ENCODE measurements at places on chromosomes 7 and 10.

DNA sequence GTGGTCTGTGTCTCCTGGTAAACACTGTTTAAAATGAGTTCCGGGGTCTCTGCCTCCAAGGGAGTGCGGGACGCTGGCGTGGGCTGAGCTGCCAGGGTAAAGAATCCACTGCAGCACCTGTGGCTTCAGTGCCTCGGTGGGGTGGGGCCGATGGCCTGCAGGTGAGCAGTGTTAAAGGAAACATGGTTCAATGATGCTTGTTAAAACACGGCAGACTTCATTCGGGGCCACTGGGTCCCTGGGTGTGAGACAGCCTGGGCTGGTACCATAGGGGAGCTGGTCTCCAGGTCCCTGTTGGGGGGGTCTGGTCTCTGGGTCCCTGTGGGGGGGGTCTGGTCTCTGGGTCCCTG lies 24.9 kb upstream of the KNDC1 start:
- no peak for DNase-seq

DNA sequence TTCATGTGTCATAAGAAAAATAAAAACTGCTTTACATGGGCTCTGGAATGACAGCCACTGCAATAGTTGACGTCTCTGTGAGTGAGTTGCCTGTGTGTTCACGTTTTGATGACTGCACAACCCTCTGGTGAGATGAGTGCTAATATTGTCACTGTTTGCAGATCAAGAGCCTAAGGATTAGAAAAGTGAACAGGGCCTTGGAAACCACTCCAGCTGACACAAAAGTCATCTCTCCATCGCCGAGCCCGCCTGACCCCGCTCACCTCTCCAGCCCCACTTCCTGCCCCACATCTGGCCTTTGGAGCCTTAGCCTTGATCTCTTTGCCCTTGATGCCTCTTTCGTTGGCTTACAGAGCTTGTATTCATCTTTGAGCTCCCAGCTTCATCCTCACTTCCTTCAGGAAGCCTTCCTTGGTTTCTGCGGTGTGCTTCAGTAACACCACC lies 351.7 kb downstream of the TCERG1L start:
- DNase-seq: no peak

GRCh38 chr7:41445432-41445831 lies 257.5 kb downstream of the INHBA start:
- DNase-seq: no peak

DNA sequence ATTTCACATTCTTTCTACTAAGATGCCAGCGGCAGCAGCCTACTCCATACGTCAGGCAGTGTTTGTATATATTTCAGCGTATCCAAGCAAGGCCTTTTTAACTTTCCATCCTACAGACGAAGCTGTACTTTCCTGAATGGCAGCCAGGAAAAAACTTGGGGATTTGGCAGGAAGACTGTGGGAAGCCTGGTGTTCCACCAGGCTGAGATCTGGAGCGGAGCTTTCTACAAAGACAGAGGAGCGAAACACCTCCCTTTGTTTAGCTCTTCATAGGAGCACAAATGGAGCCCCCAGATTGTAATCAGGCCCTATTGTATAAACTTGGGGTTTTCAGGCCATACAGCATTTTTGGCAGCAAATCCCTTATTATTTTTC lies 143.8 kb downstream of the TES start:
- peak; percentile 78 for DNase-seq

- no peak for DNase-seq
Observed at GRCh38 chr10:131560706-131561355, 249.3 kb upstream of the TCERG1L start.

DNA sequence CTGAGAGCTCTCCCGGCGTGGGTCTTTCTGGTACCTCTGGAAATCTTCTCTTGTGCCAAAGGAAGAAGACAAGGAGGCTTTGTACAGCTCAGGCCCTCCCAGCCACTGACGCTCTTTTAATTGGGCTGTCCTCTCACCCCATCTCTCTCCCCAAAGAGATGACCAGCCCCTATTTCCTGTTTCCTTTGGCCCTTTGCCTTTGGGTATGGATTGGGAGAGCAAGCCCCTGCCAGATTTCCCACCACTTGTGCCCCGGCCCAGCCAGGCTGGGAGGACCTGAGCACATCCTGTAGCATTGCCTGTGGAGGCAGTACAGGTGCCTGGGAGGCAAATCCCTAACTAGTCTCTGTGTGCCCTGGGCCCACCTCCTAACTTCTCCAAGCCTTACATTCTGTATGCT lies 5.7 kb upstream of the PLAC9 start:
- DNase-seq: no peak

GRCh38 chr10:113362645-113363091 lies 190.2 kb upstream of the HABP2 start:
- peak; percentile 22 for DNase-seq

- no peak for DNase-seq
Observed at GRCh38 chr10:119245272-119245671, 37.9 kb downstream of the GRK5 start.

- DNase-seq: no peak
Observed at GRCh38 chr7:95365151-95365550, 31.0 kb downstream of the PON3 start.

DNA sequence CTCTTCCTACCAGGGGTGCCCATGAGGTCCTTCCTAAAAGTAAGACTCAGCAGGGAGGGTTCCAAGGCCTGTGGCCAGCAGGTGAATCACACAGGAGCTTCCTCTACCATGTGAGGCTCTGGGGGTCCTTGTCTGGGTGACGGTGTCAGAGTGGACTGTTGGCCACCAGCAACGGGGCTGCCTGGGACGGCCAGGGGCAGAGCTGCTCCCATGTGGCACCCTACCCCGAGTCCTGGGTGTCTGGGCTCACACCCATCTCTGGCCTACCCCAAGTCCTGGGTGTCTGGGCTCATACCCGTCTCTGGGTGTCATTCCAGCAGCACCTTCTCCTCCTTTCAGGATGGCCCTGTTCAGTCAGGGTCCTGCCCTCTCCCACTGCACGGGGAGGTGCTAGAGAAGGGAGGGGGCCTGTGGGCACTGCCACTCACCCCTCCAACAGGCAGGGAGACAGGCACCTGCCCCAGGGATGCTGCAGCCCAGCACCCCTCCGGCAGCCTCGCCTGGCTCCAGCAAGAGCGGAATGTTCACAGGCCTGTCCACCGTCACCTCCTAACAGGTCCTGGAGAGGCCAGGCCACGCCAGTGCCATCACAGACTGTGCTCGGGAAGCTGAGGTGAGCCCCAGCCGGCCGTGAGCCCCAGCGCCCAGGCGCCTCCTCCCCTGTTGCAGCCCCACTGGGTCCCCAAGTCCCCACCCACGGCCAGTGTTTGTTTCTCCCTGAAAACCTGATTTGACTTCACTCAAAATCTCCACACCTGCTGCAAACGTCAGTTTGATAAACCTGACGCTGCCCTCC lies 143.7 kb downstream of the PTPRN2 start:
- no peak for DNase-seq

DNA sequence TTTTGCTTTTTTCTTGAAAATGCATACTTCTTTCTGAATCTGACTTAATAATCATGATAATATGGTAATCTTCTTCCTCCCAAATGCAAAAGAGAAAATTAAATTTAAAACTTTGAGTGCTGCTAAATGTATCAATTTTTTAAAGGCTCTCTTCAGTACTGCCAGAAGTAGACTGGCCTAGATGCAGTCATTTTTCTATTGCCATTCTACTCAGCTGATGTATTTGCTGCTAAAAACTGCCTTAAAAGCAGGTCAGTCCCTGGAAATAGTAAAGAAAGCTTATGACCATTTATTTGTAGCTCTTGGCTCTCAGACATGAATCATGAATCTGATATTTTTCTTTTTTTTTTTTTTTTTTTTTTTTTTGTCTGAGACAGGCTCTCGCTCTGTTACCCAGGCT lies 28.5 kb downstream of the NAPEPLD start:
- no peak for DNase-seq

- no peak for DNase-seq
Observed at GRCh38 chr10:128625926-128626325, 499.7 kb upstream of the MKI67 start.

GRCh38 chr10:124341768-124342135 lies 77.0 kb downstream of the OAT start:
- DNase-seq: no peak
